ENCODE measurements at places on chromosomes 2 and 18. TPM values are rescaled to one million over a fixed set of nuclear protein-coding genes. Genes with fewer than 3 reads are reported as not detected.

Gene PRPF40A
- total RNA-seq: 102 TPM

Gene VAMP8
- total RNA-seq: 1.8 TPM

Gene COL3A1
- 5,666 TPM for total RNA-seq

Gene GNLY
- not detected for total RNA-seq

Gene SMCHD1
- 97.0 TPM for total RNA-seq

Gene AP1S3
- 5.9 TPM for total RNA-seq

Gene UGT1A4
- not detected for total RNA-seq

Gene PAIP2B
- 0.85 TPM for total RNA-seq

Gene SLC5A7
- not detected for total RNA-seq

Gene CDH20
- 0.18 TPM for total RNA-seq

Gene ZBTB7C
- total RNA-seq: under 0.01 TPM

Gene PCARE
- not detected for total RNA-seq

Gene C2orf72
- total RNA-seq: under 0.01 TPM

Gene CROCC2
- 0.14 TPM for total RNA-seq

Gene TLX2
- not detected for total RNA-seq

All from smooth muscle cell of bladder (primary cell).